ENCODE measurements at places on chromosomes 3 and 15.

DNA sequence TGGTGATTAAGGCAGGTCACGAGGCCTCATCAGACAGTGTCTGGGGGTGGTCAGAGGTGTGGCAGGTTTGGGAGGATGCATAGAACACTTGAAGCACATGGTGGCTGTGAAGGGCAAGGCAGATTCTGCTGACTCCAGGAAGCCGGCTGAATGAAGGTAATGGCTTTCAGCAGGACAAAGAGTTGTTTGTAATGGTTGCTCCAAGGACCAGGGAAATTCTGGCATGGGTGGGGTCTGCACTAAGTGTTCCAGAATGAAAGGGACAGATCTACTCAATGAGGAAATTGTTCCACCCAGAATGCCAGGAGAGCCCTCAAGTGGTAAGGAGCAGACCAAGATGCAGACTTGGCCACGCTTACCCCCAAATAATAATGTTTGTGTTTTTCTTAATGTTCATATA lies 70.7 kb upstream of the ACAD9 start:
- no peak for DNase-seq

DNA sequence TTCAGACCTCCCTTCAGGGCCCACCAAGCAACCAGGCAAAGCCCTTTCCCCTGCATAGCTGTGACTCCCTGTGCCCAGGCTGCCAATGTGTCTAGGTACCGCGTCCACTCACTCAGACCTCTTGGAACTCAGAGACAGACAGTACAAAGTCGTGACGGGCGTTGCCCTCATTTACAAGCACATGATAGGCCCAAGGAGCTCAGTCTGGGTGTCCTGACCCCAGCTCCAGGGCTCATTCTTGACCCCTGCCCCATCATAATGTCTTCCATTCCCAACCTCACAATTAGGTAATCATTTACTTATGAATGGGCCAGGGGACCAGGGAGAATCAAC lies 56.0 kb downstream of the KLF13 start:
- no peak for DNase-seq

- no peak for DNase-seq
These were observed 1.9 kb downstream of the C3orf20 start for GRCh38 chr3:14676881-14677280.

- no peak for DNase-seq
These were observed 124.0 kb downstream of the RAP2B start for GRCh38 chr3:153285982-153286381.

DNA sequence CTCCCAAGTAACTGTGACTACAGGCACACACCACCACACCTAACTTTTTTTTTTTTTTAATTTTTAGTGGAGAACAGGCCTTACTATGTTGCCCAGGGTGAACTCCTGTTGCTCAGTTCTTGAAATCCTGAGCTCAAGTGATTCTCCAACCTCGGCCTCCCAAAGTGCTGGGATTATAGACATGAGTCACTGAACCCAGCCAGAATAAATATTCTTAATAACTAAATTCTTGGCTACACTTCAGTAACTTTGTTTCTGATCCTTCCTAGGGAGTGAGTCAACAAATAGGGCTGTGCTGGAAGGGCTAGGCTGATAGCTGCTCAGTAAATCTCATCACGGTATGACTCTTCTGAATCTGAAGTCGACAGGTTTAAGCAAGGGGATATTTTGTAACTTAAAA lies 56.6 kb downstream of the P3H2 start:
- no peak for DNase-seq

DNA sequence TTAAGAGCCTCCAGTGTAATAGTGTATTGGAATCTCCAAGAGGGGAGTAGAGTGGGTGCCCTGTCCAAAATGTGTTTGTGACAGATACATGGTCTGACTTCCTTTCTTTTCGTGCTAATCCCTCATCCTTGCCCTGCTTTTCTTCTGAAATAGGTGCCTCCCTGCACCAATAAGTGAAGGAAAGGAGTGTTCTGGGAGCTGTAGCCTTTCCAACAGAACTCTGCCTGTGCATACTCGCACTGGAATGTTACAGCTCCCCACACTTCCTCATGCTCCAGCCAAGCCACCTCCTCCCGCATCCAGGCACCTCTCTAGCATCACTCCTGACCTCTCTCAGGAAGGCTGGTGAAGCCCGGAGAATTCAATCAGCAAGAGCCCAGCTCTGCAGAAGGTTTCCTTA lies 478.0 kb downstream of the GABRG3 start:
- DNase-seq = no peak

DNA sequence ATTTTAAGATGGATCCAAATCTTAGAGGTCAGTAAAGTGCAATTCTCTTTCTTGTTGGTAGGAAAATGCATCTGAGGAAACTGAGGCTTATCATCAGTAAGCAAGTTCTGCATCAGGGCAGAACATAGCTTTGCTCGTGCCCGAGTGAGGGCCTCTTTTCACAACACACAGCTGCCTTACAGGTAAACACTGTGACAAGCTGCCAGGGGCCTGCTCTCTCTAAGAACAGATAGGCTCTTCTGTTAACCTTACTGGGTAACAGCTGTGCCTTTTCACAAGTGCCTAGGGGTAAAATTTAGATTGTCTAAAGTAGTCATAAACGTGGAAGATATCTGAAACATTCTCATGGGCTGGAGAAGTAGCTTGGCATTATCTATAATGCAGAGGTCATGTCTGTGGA lies 118.1 kb downstream of the C3orf38 start:
- DNase-seq = no peak

DNA sequence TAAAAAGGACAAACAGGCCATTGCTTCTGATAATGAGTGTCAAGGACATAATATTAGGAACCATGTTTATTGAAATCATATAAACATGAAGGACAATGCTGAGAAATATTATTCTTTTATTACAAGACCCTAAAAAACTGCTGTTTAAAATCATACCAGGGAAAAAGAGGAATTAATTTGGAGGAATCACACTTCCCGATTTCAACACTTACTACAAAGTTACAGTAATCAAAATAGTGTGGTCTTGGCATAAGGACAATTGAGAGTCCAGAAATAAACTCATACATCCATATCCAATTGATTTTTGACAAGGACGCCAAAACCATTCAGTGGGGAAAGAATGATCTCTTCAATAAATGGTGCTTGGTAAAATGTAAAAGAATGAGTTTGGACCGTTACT lies 13.0 kb downstream of the CYP1A1 start:
- no peak for DNase-seq

DNA sequence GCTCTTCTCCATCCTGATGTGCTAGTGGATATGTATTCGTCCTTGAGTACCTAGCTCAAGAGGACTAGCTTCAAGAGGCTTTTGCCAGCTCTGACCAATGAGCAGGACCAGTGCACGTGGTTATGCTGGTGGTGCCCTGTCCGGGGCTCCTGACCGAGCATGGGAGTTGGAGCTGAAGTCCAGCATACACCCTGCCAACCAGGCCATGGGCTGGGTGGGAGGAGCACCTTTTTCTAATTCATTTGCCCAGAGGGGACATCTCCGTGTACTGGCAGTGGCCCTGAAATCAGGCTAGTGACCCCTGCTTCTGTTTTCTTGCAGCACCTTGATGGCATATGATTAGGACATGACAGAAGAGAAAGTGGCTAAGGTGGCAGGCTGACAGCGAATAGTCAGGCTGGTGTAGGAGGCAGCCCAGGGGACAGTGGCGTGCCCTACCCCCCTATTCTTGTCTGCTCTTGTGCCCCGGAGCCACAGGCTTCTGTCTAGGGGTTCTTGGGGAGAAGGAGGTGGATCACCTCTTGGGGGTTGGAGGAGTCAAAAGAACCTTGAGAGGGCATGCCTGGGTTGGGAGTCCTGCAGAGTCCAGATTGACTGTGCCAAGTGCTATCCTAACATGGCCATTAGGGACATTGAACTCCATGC lies 16.5 kb downstream of the PODXL2 start:
- no peak for DNase-seq

DNA sequence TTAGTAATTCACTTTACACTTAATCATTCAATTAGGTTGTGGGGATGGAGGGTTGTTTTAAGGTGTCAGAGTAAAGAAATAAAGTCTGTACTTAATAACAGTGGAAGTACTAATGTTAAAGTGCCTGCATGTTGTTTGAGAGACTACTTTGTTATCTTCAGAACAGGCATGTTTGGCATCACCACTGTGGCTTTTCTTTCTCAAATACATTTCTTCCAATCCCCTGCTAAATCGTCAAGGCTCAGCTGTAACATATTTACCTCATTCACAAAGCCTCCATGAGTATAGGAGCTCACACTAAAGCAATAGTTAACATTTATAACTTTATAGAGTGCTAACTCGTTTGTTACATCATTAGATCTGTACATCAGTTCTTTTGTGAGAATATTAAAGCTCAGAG lies 2.6 kb downstream of the TIMMDC1 start:
- DNase-seq = no peak

GRCh38 chr3:4398941-4399245 lies 68.2 kb downstream of the SUMF1 start:
- DNase-seq = no peak

DNA sequence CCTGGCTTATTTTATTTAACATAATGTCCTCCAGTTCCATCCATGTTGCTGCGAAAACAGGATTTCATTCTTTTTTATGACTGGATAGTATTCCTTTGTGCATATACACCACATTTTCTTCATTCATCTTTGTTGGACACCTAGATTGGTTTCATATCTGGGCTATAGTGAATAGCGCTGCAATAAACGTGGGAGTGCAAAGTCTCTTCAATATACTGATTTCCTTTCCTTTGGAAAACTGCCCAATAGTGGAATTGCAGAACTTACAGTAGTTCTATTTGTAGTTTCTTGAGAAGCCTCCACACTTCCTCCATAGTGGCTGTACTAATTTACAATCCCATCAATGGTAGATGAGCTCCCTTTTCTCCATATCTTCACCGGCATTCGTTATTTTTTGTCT lies 72.5 kb upstream of the KLHL25 start:
- no peak for DNase-seq

GRCh38 chr3:88180398-88180999 lies 30.7 kb downstream of the C3orf38 start:
- DNase-seq = no peak

DNA sequence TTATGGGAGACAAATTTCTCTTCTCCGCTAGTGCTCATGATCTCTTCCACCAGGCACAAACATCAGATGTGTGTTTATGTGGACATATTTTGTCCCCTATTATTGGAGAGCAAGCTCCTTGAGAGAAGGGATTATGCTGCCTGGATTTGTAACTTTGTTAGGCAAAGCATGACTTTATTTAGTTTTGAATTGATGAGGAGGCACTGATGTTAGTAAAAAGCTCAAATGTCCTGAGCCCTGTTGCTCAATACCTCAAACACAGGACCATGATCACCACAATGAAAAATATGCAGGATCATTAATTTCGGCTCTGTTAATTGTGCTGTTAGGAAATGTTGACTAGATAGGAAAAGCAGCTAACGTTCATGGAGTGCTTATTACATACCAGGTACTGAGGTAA lies 29.1 kb downstream of the SCG5 start:
- no peak for DNase-seq

DNA sequence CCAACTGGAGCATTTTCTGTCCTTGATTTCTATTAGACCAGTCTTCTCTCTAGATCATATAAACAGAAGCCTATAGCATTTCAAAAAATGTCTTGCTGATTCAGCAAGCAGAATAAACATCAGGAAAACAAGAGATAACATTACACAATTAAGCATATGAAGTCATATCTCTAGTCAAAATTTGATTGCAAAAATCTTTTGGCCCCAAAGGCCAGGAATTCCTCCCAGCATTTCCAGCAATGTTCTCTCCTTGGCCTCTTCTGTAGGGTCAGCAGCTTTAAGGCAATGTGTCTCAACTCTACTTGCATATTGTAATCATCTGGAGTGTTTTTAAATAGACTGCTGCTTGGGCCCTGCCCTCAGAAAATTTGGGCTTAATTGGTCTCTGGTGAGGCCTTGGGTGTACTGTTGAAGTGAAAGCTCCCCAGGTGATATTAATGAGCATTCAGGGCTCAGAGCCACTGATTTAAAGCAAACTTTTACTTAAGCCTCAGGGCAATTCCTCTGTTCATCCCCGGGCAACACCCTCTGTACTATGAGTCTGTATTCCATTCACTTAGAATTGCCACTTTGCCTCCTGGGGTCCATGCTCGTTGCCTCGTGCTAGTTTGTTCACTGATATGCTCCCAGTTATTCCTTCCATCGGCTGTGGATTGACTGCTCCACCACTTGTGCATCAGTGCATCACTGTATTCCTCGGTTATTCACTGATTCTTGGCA lies 1072.6 kb downstream of the ROBO2 start:
- no peak for DNase-seq

- no peak for DNase-seq
These were observed 263.3 kb upstream of the TPM1 start for GRCh38 chr15:62779036-62779770.

GRCh38 chr15:93033434-93034045 lies 55.5 kb downstream of the RGMA start:
- DNase-seq = no peak

DNA sequence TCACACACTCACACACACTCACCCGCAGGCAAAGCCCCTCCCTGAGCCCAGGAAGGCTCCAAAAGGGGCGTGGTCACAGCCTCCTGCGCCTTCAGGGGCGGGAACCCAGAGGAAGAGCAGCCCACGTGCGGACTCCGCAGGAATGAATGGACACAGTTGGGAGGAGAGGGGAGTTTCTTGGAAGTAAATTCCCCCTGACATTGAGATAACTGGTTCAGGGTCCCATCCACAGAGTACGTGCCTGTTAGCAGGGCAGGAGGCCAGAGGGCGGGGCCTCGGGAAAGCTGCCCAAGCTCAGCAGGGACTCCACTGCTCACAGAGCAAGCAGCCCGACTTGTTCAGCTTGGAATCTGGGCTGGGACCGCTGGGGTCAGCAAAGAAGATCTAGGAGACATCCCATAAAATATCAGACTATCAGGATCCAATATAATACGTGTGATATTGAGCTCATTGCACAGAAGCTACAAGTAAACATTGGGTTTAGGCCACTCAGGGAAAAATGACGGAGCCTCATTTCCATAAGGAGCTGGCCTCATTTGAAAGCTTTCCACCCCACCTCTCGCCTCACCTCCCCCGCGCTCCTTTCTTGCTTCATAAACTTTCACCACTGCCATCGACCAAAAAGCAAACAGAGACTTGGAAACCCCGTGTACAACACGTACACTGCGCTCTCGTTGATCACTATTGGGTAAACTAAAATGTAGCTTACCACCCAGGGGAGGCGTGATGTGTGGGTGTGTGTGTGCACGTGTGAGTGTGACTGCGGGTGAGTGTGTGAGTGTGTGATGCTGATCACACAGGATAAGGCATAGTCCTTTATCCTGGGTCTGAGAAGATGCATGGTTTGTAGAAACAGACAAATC lies 36.0 kb downstream of the TM2D3 start:
- DNase-seq = no peak
